ENCODE measurements at places on chromosomes 7 and 10. TPM values are rescaled to one million over a fixed set of nuclear protein-coding genes. Genes with fewer than 3 reads are reported as not detected.

The ORAI2 gene
- 25.6 TPM for total RNA-seq

The SP8 gene
- 2.5 TPM for total RNA-seq

DNA sequence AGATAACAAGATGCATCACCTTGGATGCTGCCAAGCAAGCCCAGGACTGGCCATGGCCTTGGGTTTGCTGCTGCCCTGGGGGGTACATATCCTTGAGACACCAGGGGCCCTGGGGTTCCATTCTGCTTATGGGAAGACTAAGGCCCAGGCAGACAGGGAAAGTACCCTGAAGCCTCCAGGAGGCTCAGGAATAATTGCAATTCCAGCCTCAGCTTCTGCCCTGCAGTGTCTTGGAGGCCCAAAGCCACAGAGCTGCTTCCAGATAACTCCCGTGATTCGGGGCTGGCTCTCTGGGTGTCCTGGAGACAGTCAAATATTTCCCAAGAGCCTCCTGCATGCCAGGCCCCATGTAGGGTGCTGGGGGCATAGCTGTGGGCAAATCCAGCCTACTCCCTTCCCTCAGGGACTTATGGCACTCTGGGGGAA is 22.6 kb downstream of the MYL10 start:
- H3K27me3 ChIP-seq = peaks cover 1% of the 10 kb centered on the region
- H3K4me1 ChIP-seq = peaks cover 2% of the 10 kb centered on the region
- no peak overlapping the region for H3K27ac ChIP-seq
- no peaks in the 10 kb centered on the region for H3K36me3 ChIP-seq
- H3K4me3 ChIP-seq = no peak overlapping the region

DNA sequence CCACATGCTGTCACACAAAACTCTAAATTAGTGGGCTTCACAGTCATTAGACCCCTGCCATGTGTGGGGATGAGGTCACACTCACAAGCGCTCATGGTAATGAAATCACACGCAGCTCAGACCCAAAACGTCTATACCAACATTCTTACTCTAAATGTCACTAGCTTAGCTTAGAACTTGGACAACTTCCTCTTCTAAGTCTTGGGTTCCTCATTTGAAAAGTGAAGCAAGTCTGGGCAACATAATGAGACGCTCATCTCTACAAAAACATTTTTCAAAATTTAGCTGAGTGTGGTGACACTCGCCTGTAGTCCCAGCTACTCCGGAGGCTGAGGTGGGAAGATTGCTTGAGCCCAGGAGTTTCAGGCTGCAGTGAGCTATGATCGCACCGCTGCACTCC is 92.7 kb upstream of the MACROH2A2 start:
- H3K27me3 ChIP-seq = no peaks in the 10 kb centered on the region
- DNase-seq = no peak
- H3K4me3 ChIP-seq = no peak overlapping the region
- no peak overlapping the region for H3K27ac ChIP-seq

- H3K4me3 ChIP-seq = no peak overlapping the region
- no peaks in the 10 kb centered on the region for H3K4me1 ChIP-seq
- H3K36me3 ChIP-seq = no peaks in the 10 kb centered on the region
- DNase-seq = no peak
- H3K27ac ChIP-seq = no peak overlapping the region
These were observed 288.7 kb downstream of the SDK1 start for GRCh38 chr7:3589752-3590151.

DNA sequence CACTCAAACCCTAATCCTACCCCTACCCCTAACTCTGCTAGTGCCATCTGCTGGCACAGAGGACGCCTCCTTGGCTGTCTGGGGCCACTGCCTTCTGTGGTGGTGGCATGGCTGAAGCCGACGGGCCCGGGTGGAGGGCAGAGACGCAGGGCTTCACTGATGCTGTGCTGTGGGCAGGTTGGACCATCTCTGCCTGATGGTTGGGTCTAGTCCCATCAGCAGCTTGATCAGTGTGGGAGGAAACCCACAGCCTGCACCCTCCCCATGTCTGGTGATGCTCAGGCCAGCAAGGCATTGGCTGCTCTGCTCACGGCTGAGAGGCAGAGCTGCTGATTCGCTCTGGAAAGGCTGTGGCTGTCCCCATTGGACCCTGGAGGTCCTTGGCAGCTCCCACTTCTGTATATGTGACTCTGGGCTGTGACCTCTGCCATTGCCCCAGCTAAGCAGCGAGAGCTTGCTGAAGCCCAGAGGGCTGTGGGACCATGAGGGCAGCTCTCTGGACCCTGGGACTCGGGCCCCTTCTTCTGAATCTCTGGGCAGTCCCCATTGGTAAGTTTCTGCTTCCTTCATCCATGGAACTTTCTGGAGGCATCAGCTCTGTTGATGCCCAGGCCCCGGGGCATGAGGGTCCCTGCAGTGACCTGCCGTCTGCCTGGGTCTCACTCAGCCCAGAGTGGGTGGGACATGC is at the start of gene SCART1:
Gene SCART1 (plus strand): TSS at position 430 of the 688 bp plus-strand sequence. CDS start 53 bp downstream, at position 483.
- no peak within 1 kb of the TSS for H3K4me3 ChIP-seq
- no peak within 1 kb of the TSS for H3K27ac ChIP-seq
